Stimulated activated CD8-positive, alpha-beta memory T cell treated with anti-CD3 and anti-CD28 coated beads, Interleukin-4, amount 100 ng/mL, for 1 hour (primary cell): ENCODE measurements at places on chromosomes 7 and 10.

GRCh38 chr7:19707240-19707639, 1.6 kb downstream of the POLR1F start:
- DNase-seq = no peak

- no peak for DNase-seq
These were observed 83.6 kb downstream of the AOAH start for GRCh38 chr7:36640682-36641081.

DNA sequence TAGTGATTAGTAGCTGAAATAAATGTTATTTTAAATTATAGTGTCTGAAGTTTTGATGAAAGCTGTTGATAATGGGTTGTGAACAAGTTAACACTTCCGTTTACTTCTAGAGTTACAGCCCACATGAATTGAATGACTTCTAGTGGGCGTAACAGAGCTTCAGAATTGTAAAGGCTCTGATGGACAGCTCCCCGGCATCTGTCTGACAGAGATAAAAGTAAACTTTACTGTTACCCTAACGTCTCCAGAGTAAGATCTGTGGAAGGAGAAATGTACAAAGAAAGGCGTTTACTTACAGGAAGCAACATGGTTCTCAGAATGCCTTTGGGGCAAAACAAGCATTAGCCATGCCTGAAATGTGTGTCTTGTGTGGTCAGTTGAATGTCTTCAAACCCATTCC, 124.4 kb downstream of the ADARB2 start:
- DNase-seq = no peak

DNA sequence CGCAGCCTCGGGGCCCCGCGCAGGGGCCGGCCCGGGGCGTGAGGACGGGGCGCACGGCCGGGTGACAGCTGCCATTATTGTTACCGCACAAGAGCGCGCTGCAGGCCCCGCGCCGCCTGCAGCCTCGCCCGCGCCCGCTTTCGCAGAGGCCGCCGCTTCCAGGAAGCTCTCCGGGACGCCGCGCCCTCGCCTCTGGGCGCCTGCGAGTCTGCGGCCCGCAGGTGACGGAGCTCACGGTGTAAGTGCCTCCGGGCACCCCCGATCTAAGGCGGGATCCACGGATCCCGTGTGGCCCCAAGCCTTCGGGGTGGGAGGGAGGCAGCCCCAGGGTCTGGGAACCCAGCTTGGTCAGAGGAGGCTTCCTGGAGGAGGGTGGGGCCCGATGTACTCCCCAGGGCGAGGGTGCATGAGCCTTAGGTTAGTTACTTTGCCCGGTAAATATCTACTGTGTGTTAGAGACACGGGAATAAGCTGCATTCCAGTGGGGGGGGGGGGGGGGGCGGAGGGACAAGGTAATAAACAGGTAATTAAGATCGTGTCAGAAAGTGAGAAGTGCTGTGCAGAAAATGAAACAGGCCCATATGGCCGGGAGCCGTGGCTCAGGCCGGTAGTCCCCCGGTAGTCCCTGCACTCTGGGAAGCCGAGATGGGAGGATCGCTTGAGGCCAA, 638 bp downstream of the IQCE start:
- no peak for DNase-seq

- no peak for DNase-seq
These were observed 10.4 kb upstream of the SP8 start for GRCh38 chr7:20797042-20797461.

- no peak for DNase-seq
These were observed 8.3 kb upstream of the OCM start for GRCh38 chr7:5872326-5872725.

DNA sequence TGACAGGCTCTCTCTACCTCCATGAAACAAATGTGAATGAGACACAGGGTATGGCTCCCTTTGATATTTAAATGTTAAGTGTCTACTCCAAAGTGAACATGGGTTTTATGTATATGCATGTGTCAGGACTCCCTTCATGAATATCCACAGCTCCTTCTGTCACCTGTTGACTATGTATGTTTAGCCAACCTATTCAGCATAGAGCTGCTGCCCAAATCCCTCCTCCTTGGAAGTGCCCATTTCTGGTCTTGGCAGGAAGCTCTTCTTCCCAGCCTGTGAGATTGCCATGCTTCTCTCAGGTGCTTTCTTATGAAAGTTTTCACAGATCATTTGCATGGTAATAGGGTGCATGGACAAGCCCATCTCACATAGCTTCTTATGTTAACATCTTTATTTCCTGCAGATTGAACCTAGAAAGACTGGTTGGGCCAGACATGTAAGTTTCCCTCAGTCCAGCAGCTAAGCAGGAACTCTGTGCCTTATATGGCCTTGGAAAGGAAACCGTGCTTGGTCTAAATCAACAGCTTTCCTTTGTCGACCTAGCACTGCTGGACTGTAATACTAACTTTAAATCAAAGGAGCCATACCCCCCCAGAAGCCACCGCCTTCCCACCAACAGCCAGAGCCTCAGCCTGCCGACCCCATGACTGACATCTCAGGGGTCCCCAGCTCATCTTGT, 288.9 kb downstream of the ADARB2 start:
- no peak for DNase-seq

DNA sequence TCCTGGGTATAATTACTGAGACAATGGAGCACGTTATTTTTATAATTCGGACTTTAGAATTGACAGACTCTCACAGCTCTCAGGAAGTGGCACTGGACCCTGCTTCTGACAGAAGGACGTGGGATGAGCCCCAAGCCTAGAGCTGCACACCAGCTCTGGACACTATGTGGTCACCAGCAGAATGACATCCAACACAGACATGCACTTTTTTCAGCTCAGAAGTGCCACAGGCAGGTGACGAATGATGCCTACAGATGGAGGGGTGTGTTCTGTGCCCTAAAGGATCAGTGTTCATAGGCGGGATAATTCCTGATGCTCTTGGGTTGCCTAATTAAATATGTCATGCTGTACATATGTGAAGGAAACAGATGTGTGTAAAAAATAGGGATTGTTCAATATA, 87.9 kb downstream of the VIPR2 start:
- no peak for DNase-seq

GRCh38 chr7:50738932-50739331, 43.8 kb downstream of the GRB10 start:
- no peak for DNase-seq

DNA sequence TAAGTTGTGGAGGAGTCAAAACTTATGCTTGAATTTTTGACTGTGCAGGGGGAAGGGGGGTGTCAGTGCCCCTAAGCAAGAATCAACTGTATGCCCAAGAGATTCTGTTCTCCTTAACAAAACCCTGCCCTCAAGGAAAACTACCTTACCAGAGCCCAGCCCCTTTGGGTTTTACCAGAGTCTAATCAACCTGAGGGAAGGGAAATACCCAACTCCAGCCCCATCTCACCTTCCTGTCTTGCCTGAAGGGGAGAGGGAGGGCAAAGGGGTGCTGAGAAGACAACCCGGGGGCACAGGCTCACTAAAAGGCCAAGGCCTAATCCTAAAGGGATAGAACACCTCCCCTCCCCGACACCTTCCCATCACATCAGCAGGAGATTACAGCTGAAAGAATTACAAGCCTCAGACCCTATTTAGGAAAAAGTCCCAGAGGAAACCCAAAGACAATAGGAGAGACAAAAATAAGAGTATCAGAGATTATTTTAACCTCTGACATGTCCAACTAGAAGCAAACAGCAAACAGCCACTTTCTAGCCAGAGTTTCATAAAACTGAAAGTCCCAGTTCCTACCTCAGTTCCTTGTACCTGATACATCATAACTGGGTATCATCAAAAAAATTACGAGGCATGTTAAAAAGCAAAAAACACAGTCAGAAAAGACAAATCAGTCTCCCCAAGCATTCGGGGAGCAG, 26.8 kb upstream of the C7orf33 start:
- no peak for DNase-seq

- DNase-seq = no peak
These were observed 15.3 kb upstream of the CYP2C19 start for GRCh38 chr10:94747137-94747536.

DNA sequence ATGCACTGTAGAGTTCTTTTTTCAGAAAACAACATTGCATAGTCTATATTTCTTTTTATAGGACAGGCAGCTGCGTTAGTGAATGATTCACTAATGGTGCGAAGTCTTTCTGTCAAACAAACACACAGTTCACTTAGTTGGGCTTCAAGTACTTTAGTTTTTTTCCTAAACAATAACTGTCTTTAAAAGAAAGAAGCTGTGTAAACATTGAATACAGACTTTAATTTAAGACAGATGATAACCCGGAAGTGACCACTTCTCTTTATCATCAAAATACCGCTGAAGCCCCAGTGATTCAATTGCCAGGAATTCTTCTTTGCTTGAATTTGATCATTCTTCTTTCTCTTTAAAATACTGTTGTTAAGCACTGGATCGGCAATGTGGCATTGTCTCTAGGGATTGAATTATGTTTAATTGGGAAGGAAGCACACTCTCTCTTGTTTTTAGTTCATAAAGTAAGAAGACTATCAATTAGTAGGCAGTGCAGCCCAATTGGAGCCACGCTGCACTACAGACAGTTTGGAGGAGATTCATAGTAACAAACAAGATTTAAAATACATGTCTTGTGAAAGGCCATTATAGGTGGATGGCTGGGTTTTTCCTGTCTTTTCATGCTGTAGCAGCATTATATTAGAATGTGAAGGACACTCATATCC, 30.4 kb downstream of the CNTNAP2 start:
- DNase-seq = no peak
